ENCODE measurements at places on chromosomes 11 and 22. TPM values are rescaled to one million over a fixed set of nuclear protein-coding genes. Genes with fewer than 3 reads are reported as not detected.

DNA sequence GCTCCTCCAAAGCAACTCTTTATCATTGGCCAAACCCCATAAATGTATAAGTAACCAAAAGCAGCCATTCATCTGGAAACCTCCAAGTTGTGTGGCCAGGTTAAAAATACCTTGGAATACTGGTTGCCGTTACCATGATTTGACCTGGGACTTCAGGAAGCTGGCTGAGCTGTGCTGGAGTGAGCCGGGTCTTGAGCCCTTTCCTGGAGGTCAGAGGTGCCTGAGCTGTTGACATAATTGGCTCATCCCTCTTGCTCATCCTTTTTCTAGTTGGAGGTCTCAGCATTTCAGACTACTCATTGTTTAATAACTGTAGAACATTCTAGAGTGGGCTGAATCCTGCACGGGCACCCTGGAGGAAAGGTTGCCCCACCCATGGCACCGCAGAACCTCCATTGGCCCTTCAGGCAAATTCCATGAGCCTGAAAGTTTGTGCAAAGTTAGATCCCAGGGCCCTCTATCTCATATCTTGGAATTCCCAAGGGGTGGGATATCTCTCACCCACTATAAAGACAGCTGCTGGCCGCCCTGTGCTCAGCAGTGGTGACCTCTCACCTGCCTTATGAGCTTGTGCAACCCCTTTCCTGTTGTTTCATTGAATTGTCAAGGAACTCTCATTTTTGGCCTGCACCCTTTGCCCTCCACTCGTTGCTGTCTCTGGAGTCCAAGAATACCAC, 77.0 kb downstream of the C22orf31 start:
- no peak for DNase-seq

DUSP8 gene
- total RNA-seq = 0.11 TPM

- peak; percentile 22 for DNase-seq
These were observed 17.8 kb downstream of the ZBED4 start for GRCh38 chr22:49871482-49871881.

PARVG gene
- total RNA-seq = not detected

- DNase-seq = no peak
These were observed 7.8 kb downstream of the SIPA1 start for GRCh38 chr11:65645710-65646109.

- no peak for DNase-seq
These were observed 35.4 kb upstream of the NFRKB start for GRCh38 chr11:129930743-129931142.

DNA sequence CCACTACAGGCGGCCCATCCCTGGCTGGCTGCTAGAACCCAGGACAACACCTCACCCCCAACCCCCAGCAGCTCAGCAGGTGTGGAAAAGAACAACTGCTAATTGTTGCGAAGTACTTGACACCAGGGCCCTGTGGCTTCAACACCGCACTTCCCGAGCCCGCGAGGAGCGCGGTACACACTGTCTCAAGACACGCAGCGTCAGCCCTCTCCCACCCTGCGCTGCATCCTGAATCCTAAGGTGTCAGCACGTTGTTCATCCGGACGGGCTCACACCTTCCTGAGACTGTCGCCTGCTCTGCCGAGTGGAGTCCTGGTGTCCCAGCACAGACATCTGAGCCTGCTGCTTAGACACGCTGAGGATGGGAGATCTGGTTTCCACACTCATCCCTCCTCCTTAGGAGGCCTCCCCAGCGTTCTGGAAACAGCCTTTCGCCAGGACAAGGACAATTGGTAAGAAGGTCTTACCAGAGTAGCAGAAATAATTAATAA, 1336.2 kb downstream of the BRD1 start:
- peak; percentile 25 for DNase-seq

DNA sequence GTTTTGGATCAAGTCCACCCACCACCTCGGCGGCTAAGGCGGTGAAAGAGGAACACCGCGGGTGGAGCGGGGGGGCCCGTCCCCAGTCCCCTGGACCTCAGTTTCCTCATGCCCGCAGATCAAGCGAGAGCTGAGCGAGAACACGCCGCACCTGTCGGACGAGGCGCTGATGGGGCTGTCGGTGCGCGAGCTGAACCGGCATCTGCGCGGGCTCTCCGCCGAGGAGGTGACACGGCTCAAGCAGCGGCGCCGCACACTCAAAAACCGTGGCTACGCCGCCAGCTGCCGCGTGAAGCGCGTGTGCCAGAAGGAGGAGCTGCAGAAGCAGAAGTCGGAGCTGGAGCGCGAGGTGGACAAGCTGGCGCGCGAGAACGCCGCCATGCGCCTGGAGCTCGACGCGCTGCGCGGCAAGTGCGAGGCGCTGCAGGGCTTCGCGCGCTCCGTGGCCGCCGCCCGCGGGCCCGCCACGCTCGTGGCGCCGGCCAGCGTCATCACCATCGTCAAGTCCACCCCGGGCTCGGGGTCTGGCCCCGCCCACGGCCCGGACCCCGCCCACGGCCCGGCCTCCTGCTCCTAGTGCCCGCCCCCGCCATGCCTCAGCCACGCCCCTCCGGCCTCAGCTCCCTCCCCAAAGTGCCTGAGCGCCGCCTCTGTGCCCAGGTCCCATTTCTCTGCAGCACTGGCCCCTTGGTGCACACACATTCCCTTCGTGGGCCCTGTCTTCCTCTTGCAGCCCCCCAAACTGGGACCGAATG, 12.7 kb downstream of the MAFF start:
- DNase-seq = peak; percentile 81

DNA sequence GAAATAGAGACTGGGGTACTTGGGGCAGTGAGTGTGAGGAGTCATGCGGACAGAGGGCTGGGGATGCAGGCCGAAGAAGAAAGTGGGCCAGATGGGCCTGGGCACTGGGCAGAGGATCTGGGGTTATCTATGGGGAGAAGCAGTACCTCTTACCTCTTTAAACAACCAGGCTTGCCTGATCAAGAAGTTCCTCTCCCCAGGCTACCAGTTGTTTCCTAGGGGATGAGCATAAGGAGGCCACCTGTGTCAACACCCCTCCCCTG, 98.4 kb upstream of the PITPNB start:
- no peak for DNase-seq

BARX2 gene
- total RNA-seq = not detected

- peak; percentile 49 for DNase-seq
These were observed 85.3 kb upstream of the HORMAD2 start for GRCh38 chr22:29994943-29995342.

IGSF9B gene
- total RNA-seq = not detected

- no peak for DNase-seq
These were observed 151.6 kb upstream of the NAV2 start for GRCh38 chr11:19561011-19561410.

DNA sequence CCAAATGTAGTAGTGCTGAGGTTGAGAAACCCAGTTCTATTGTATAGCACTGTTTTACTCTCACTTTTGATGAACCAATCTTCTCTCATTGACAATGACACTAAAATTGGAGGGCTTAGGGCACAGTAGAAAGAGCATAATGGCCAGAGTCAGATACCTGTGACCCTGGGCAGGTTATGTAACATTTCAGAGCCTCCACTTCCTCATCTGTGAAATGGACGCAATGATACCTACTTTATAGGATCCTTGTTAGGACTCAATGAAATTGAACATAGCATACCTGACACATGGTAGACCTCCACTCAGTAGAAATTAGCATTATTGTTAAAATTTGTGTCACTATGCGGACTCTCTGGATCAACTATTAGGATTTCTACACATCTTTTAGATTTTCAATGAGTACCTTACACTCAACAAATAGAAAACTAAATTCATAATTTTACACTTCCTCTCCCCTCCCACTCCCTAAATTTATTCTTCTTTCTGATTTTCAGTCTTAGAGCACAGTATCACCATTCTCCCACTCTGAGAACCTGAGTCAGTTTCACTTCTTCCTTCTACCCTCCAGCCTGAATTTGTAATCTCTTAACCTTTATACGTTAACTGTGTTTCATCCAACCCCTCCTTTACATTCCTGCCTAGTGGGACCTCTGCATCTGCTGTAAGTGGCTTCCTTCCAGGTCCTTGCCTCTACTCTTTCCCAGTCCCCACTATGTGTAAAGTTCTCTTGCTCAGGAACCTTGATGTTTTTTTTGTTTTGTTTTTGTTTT, 78.3 kb downstream of the MICAL2 start:
- no peak for DNase-seq

DNA sequence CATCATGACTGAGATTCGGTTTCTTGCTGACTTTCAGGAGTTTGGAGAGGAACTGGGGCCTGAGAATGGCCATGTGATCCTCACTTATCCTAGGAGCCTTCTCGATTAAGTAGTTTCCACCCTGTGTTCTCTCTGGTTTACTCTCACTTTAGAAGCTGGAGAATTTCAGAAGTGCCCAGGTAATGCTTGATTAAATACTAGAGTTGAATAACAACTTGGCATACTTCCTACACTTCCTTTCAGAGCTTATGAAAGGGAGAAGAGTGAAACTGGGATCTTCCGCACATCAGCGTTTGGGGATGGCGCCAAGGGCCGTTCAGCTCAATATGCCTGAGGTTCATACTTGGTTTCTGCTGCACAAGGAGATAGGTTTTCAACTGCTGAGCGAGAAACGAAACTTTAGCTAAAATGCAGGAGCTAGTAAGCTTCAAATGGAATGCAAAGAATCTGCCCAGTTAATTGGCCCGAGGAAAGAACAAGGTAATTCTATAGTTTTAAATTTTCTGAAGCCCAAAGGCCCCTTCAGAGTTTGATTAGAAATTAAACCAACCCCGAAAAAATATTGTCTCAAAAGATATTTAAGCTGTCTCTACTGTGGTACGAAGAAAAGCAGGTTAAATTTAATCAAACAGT, 823 bp upstream of the MUC15 start:
- no peak for DNase-seq

DNA sequence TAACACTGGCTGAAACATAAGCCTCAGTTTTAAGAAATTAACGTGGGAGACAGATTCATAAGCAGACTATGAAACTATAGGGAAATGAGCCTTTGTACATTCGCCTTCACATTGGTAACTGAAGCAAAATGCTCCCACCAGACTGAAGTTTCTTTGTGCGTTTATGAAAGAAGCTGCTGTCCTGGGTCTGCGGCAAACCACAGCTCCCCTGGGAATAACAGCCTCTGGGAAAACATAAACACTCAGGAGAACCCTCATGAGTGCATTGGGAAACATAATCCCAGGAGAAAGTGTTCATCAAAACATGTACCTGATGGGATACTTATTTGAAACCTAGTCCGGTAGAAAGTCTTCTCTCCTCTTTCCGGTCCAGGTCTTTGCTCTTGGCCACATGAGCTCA, 193.1 kb upstream of the LARGE1 start:
- no peak for DNase-seq

GRCh38 chr22:20904008-20904979, 12.9 kb upstream of the CRKL start:
- peak; percentile 99 for DNase-seq

GRCh38 chr22:23786752-23787599, at the start of gene SMARCB1:
SMARCB1 (plus strand) TSS chr22:23786966; CDS start chr22:23787170, 204 bp downstream.
- DNase-seq = peak; percentile 99

PTS gene
- total RNA-seq = 36.5 TPM

- no peak for DNase-seq
These were observed 12.8 kb upstream of the MOB2 start for GRCh38 chr11:1499261-1499890.

GRCh38 chr11:102239911-102240310, 77.4 kb upstream of the BIRC3 start:
- no peak for DNase-seq

APOA5 gene
- total RNA-seq = not detected

All from GM23248 (cell line).